HCT116 (cell line): ENCODE measurements at places on chromosomes 11 and 22. TPM values are rescaled to one million over a fixed set of nuclear protein-coding genes. Genes with fewer than 3 reads are reported as not detected.

TP53I11 gene
- total RNA-seq, result 46.9 TPM

LRRC74B gene
- total RNA-seq, result not detected

CHRNA10 gene
- 3.0 TPM for total RNA-seq

BTBD18 gene
- not detected for total RNA-seq

APOL5 gene
- total RNA-seq, result not detected

CRYBB3 gene
- 0.64 TPM for total RNA-seq

RASL10A gene
- 0.96 TPM for total RNA-seq

TRPC6 gene
- total RNA-seq, result not detected

PATE2 gene
- not detected for total RNA-seq

CD248 gene
- total RNA-seq, result 0.32 TPM

DERL3 gene
- not detected for total RNA-seq

TCIRG1 gene
- 101 TPM for total RNA-seq

DNA sequence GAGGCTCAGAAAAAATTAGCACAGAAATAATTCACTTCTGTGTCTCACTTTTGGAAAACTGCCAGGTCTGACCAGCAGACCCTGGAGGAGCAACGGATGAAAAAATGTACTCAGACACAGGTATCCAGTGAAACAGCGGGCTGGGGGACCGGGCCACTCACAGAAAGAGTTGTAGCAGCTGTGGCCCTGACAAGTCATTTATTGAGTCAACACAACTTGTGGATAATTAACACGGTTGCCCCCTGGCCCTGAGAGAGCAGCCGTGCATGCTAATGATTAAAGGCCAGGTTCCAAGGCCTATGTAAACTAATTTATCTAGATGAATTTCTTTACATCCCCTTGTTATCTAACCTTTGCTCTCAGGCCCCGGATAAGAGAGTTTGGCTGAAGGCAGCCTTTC, 131.3 kb downstream of the AASDHPPT start:
- no peak for DNase-seq

GRCh38 chr22:47128622-47129215, 366.3 kb downstream of the TBC1D22A start:
- DNase-seq, result no peak

GRCh38 chr11:68584991-68585524, 99.3 kb upstream of the GAL start:
- DNase-seq, result no peak

- DNase-seq, result no peak
Measured at GRCh38 chr11:33860926-33861325, 30.9 kb downstream of the LMO2 start.

DNA sequence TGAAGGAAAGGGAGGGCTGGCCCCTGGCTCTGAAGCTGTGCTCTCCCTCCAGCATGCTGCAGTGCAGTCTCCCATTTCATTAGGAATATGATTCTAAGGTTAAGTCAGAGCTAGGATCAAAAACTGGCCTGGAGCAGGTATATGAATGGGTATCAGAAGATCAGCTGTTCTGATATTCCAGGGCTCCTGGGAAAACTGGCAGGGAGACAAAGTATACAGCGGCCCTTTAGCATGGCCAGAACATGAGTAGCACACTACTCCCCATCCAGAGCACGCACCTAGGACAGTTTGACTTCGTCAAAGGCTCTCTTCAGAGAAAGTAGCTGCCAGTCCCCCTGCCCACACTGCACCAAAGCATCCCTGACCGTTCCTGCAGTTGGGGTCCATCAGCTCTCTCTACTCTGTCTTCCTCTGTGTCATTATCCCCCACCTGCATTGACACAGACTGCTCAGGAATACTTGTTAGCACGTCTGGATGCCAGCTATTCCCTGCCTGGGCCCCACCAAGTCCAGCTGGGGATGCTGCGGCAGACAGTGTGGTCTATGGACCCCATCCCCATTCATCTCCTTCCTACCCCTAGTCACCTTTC, 4.0 kb upstream of the FCHSD2 start:
- no peak for DNase-seq

DNA sequence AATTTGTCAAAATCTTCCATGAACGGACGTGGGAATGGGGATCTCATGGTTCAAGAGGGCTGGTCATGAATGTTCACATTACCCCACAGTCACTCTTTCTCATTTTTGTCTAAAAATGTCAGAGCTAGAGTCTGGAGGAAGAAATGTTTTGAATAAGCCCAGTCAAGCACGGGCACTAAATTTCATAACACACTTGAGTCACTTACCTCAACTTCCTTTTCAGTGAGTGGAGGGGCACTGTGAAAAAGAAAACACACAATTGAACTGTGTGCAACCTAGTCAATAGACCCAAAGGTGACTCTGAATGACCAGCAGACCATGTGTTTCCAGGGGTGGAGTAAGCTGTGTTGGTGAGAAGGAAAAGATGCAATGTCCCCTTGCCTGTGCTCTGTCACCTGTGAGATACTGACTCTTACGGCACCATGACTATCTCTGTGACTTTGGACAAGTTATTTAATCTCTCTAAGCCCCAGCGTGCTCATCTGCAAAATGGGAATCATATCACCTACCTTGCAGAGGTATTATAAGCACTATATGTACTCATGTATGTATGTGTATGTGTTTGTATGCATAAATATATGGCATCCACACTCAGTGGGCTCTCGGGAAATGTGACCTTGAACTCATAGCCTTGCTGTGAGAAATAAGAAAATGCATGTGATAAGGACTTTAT, 38.2 kb upstream of the LYVE1 start:
- DNase-seq, result no peak

DNA sequence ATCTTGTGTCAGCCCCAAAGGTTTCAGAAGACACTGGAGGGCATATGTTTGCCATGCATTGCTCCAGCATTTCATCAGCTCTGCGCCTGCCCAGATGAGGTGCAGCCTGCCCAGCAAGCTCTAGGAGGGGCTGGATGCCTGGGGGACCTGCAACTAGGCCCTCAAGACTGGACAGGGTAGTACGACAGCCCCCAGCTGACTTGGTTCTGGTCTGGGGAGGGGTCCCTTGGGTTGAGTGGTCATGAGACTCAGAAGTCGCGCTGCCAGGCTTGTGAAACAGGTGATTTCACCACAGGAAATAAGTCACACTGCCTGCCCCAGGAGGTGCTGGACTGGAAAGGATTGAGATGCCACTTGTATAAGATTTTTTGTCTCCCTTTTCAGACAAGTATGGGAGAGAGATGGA, 23.4 kb downstream of the TPBGL start:
- DNase-seq, result no peak

DNA sequence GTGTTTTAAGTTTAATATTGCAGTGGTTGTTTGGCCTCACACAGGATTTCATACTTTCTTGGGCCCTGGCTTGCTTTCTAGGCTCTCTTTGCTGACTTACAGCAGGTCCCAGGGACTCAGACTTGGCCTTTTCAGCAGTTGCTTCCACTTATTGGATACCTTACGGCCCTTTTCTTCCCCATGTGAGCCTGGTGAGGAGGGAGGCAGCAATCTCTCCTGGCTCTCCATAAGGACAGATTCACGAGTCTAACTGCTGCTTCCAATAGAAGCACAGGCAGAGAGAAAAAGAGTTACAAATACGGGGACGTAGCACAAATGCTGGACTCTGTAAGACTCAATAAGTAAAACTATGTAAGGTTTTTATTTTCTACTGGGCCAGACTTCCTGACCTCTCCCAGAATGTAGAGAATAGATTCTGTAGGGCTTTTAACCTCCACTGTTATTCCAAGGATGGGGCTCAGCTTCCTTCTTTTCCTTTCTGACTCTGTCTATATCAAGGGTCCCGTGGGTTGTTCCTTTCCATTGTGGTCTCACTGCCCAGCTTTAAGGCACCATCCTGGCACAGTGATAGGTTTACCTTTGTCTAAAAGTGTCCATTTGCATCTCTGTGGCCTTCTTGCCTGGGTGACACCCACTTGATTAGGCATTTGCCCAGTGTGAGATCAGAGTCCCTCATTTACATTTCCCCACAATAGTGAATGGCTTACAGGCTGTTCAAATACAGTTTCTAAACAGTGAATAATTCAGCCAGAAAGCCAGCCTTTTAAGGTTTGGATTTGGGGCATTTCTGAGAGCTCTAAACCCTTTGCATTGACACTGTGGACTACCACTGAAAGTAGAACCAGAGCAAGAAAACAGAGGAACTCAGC, 92.8 kb downstream of the RASSF10 start:
- DNase-seq, result no peak

- DNase-seq, result no peak
Measured at GRCh38 chr11:79902493-79902892, 461.7 kb upstream of the TENM4 start.

DNA sequence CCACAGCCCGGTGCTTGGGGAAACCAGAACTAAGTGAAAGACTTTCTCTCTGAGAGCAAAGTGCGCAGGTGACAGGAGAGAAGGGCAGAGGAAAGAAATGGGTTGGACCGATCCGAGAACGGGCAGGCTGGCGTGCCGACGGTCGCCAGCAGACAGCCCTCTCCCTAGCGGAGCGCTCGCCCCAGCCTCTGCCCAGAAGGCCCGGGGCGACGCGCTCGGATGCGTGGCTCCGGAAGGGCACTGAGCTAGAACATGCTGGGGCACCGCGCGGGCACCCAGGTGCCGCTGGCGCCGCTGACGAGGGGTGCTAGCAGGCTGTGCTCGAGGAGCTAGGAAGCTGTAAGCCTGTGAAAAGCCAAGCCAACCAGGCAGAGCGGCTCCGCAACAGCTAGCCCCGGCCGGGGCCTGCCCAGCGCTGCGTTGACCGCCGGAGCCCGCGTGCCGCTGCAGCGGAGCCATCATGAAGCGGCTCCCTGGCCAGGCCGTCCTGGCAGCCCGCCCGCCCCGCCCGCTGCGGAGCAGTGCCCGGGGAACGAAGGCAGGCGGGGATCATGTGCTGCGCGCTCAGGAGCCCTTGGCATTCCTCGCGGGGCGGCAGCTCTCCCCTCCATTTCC, 22.1 kb upstream of the RRAS2 start:
- DNase-seq, result no peak

GRCh38 chr11:121112498-121113455, 11.7 kb downstream of the TECTA start:
- DNase-seq, result peak; percentile 35

DNA sequence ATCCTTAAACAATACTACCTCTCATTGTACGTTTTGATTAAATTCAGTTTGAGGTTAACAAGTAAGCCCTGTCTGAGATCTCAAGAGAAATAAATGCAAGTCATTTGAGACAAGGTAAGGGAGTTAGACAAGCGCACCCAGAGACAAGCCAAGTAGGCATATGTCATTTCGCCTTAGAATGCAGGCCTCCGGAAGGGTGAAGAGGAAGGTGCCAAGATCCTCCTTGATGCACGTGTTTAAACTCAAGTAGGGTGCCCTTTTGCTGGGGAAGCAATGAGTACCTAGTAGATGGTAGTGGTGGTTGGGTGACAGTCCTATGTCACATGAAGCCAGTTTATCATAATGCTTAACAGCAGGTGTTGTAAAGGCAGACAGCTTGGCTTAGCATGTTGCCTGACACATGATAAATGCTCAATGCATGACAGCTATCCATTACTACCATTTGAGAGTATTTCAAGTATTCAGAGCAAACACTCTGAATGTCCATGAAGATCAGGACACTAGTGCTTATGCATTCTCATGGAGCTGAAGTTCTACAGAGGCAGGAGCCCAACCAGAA, 415.9 kb downstream of the TMEM135 start:
- DNase-seq, result no peak

DNA sequence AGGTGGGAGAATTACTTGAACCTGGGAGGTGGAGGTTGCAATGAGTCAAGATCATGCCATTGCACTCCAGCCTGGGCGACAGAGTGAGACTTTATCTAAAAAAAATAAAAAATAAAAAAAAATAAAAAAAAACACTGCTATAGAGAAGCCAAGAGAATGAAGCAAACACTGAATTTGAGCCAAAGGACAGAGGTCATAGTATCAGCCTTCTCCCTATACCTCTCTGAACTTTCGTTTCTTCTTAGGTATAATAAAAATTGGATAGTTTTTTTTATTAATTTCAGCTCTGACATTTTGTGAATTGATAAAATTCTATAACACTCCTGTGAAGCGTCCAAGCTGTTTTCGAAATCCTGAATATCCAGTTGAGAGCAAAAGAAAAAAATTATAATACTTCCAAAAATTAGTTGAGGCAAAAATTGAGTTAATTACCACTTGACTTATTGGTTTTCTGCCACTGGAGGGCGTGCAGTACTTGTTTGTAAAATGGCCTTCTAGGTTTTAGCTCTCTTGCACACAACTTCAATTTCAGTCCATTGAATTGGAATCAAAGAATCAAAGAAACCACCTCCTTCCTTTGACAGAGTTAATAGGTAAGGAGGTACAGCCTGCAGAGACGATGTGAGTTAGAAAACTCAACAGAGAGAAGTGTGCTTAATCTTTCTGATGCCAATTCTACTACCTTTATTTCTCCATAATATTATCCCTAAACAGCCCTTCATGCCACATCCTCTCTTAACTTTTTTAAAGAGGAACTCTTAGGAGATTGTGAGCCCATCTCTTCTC, 143.2 kb downstream of the BBOX1 start:
- peak; percentile 51 for DNase-seq

DNA sequence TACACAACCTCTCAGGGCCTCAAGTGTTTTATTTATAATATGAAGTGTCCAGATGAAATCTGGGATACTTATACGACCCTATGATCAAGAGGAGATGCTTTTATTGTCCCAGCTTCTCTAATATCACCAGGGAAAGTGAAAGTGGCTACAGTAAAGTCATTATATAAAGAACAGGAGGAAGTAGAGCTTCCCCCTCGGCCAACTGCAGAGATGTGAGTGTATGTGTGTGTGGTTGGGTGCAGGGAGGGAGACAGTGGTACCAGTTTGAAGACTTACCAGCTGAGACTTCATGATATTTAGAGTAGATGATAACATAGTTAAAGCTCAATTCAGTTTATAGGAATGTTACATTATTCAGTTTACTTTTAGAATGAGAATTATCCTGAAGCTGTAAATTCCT, 373.6 kb upstream of the DDI1 start:
- DNase-seq, result no peak

DNA sequence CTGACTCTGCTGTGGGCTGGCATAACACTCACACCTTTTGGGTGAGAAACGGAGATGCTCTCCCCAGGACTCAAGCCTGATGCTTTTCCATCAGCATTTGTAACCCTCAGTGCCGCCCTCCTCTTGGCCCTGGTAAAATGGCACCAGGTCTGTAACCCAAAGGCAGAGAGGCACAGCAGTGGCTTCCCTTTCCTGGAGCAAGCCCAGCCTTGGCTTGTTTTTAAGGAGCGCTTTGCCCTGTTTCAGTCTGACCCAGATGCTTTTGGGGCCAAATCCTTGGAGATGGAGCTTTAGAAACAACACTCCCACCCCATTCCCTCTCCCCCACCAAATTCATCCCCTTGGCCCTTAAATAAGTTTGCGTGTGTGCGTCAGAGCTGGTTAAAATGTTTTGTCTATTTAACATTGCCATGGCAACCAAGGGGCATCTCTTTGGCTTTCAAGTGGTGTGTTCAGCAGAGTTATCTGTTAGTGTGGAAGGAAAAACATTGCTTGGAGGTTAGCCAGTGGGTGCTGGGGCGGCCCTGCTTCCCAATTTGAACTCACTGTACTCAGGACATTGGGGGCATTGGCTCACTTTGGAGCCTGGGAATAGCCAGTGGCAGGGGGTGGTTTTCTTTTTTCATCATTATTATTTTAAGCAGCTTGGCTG, 134.1 kb downstream of the NAV2 start:
- DNase-seq, result no peak

- DNase-seq, result no peak
Measured at GRCh38 chr11:55554169-55554568, at the start of gene OR4C15. Gene OR4C15 (plus strand): TSS chr11:55554469. CDS start chr11:55554469, 0 bp downstream.

- DNase-seq, result no peak
Measured at GRCh38 chr22:46567471-46567870, 30.1 kb upstream of the CELSR1 start.

GRCh38 chr22:21760640-21761039, 25.0 kb upstream of the YPEL1 start:
- no peak for DNase-seq
